Amniotic epithelial cell (primary cell): ENCODE measurements at places on chromosomes 5 and 9.

DNA sequence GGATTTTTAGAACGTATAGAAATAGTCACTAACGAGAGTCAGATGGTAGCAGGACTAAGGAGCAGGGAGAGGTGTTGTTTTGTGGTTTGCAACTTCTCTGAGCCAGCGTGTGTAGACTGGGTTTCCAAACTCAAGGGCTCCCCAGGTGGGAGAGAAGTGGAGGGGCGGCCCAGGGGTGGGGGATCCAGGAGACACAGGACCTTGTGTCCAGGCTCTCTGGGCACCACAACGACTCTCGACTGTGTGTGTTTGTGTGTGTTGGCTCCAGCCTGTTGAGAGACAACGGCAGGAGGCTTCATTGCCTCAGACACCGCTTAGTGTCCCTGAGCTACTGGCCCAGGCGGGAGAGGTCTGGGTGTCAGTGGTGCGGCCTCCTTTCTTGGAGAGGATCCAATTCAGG is 934 bp upstream of the FCN1 start:
- DNase-seq, result no peak

DNA sequence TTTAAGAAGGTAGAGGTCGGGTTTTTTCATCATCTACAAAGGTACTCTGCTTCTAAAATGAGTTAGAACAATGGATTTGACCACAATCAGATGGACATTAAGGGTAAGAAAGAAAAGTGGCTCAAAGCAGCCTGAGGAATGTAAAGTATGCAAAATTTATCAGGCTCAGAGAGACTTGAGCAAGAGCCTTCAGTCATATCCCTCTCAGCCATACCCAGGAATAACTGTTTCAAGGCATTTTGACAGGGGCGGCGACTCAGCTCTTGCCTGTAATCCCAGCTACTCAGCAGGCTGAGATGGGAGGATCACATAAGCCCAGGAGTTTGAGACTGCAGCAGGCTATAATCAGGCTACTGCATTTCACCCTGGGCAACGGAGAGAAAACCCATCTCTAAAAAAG is 38.8 kb upstream of the ANXA2R start:
- peak; percentile 95 for DNase-seq

GRCh38 chr5:137566118-137566541 is 67.0 kb upstream of the SPOCK1 start:
- peak; percentile 45 for DNase-seq

GRCh38 chr5:143350751-143351602 is 52.5 kb downstream of the NR3C1 start:
- peak; percentile 89 for DNase-seq

DNA sequence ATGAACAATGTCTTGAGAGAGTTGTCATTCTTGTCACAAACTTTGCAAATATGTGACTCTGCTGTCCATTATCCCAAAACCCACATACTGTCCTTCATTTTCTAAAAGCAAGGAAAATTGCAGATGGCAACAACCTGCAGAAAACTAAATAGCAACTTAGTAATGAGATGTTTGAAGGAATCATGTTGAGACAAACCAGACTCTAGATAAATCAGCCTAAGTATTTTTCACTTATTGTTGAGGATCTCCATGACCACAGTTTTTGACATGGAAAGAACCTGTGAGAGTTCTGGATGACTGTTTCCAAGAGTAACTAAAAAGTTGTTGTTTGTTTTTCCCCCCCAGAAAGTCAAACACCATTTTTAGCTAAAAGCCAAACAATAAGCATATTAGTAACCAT is 535.2 kb upstream of the ZNF608 start:
- DNase-seq, result no peak

DNA sequence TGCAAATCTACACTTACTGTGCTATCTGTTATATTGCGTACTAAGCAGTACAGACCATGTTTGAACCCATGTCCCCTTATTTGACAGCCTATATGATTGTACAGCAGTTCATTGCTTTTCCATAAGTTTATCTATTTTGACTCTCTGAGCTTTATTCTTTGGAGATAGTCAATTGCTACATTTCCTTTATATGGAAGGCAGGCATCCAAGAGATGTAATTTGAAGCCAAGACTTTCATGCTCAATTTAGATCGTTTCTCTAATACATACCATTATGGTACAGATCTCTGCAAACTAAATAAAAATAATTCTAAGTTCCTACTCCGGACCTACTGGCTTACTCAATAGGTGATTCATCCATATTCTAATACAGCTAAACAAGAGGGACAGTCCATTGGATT is 424.8 kb downstream of the TMEM38B start:
- DNase-seq, result no peak

DNA sequence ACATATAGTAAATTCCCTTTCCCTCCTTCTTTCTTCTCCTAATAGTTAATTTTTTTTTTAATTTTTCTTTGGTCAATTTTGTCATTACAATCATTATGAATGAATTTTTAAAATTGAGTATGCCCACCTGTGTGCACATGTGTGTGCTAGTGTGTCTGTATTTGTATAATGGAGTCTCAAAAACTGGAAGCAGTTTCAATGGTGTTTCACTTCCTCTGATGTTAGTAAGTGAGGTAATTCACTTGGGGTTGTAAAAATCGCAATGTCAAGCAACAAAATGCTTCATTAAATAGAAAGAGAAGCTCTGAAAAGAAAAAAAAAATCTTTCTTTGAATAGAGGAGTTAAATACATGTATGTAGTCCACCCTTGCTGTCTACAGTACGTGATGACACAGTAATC is 1467.6 kb upstream of the NUDT12 start:
- no peak for DNase-seq

- DNase-seq, result no peak
These were observed 20.6 kb downstream of the DYNC2I2 start for GRCh38 chr9:128636024-128636390.

DNA sequence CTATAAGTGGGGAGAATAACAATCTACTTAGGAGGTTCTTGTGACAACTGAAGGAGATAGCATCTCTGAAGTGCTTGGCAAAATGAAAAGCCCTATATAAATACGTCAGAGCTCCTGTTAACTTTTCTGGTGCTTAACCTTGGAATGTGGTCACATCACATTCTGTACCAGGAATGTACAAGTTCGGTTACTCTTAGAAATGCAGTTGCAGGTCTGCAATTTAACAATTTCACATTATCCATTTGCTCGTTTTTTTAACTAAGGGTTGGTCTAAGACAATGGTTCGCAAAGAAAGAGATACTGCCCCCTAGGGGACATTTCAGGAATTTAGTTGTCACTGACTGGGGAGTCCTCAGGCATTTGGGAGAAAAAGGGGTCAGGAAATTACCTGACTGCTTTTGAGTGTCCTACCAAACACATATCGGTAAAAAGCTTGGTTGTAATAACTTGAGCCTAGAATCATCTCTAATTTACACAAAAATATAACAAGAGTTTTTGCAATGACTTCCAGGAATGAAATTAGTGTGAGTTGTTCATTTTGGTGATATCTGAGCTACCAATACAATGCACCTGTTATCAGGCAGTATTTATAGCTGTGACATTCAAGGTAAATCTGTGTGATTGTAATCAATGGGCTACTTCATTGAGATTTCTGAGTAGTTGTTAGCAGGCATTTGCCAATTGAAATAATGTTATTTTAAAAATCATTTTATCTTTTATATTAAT is 5.4 kb upstream of the HBEGF start:
- DNase-seq, result peak; percentile 61

GRCh38 chr5:65105301-65105700 is 336.6 kb downstream of the CWC27 start:
- DNase-seq, result no peak

DNA sequence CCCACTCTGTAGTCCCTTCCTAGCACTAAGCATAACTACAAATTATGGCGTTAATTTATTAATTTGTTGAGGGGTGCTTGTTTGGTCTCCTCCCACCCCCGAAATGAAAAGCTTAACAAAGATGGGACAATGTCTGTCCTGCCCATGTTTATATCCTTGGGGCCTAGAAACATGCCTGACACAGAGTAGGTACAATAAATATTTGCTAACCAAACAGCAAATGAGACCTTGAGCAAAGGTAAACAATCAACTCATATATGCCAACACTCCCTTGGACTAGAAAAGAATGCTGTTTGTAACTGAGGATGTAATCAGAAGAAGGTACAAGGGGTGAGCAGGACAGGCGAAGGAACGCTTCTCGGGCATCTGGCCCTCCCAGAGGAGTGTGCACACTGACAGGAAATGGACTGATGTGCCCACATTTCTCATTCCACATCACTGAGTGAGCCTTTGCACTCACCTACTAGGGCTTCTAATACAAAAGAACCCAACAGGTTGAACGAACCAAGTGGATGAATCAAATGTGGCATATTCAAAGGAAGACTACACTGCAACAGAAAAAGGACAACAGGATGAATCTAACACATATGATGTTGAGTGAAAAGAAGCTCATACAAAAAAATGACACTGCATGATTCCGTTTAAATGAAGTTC is 66.8 kb downstream of the MED27 start:
- DNase-seq, result no peak

GRCh38 chr5:92890841-92891244 is 690.2 kb downstream of the NR2F1-AS1 start:
- peak; percentile 60 for DNase-seq

DNA sequence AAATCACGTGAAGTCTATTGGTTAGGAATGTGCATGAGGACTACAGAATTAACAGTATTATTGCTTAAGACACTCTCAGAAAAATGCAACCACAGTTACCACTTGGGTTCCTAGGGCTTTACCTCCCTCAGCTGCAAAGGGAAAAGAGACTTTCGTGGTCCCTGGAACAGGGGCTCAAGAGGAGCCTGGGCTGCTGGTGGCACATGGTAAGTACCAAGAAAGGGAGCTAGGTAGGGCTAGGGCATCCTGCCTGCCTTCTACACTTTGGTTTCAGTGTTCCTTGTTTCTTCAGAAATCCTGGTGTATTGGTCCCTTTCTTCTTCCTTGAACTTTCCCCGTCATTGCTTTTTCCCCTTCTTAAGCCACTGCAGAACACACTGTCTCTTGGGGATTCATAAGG is 7.3 kb upstream of the VCAN start:
- DNase-seq, result no peak

DNA sequence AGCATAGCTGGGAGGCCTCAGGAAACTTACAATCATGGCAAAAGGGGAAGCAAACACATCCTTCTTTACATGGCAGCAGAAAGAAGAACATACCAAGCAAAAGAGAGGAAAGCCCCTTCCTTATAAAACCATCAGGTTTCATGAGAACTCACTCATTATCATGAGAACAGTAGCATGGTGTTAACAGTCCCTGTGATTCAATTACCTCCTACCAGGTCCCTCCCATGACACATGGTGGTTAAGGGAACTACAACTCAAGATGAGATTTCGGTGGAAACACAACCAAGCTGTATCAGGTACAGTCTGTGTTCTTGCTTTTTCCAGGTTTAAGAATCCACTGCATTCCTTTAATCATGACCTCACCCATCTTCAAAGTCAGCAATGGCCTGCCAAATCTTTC is 514.2 kb downstream of the KCTD16 start:
- no peak for DNase-seq

DNA sequence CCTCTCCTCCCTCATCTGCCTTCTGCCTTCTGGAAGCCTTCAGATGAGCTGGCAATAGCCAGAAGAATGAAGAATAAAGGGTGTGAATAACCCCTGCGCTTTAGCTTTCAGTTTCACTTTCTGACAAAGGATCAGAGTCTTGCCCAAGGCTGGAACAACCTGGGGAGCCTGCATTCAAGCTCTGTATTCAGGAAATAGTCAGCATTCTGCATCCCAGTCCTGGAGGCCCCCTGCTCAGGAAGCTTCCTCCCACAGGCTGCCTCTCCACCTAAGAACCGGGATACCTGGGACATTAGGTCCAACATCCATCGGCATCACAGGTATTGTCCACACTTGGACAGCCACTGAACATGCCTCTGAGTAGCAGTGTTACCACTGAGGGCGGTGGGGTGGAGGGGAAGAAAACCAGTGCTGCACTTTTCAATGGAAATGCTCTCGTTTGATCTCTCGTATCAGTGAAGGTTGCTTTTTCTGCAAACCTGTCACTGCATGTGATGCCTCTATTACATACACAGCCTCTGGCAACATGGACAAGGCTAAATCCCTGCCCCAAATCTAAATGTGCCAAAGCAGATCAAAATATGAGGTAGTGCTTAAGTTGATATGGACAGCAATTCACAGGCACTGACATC is 39.8 kb upstream of the ACO1 start:
- DNase-seq, result peak; percentile 29

GRCh38 chr9:27129221-27129620 is 20.2 kb downstream of the TEK start:
- DNase-seq, result no peak

DNA sequence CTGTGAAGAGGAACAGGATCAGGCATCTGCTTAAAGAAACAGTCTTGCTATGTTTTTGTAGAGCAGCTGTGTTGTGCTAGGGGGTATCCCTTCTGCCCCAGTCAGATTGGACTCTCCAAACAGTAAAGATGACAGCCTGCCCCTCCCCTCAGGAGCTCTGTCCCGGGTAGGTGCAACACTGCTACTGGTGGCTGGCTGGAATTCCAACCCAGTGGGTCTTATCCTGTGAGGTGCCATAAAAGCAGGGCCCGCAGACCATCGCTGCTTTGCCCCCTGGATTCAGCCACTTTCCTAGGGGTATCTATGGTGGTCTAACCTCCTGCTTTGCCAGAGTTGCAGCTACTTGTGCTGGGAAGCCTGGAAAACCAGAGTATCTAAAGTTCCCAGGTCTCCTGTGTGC is 114.6 kb upstream of the PPP1R2B start:
- no peak for DNase-seq

DNA sequence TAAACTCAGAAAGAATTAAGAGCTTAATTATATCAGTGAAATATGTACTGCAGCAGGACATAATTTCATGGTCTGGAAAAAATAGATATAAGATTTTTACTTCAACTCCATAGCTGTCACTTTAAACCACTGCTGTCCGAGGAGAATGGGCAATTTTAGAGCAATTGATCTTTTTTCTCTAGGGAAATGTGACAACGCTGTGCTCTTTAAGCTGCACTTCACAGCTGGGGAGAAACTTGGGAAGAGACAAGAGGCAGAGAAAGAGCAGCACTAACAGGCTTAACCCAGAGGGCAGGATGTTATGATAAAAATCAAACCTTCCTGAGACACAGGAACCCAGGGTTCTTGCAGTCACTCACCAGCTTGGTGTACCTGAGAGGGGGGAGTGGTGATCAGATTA is 92.0 kb downstream of the SPOCK1 start:
- no peak for DNase-seq

DNA sequence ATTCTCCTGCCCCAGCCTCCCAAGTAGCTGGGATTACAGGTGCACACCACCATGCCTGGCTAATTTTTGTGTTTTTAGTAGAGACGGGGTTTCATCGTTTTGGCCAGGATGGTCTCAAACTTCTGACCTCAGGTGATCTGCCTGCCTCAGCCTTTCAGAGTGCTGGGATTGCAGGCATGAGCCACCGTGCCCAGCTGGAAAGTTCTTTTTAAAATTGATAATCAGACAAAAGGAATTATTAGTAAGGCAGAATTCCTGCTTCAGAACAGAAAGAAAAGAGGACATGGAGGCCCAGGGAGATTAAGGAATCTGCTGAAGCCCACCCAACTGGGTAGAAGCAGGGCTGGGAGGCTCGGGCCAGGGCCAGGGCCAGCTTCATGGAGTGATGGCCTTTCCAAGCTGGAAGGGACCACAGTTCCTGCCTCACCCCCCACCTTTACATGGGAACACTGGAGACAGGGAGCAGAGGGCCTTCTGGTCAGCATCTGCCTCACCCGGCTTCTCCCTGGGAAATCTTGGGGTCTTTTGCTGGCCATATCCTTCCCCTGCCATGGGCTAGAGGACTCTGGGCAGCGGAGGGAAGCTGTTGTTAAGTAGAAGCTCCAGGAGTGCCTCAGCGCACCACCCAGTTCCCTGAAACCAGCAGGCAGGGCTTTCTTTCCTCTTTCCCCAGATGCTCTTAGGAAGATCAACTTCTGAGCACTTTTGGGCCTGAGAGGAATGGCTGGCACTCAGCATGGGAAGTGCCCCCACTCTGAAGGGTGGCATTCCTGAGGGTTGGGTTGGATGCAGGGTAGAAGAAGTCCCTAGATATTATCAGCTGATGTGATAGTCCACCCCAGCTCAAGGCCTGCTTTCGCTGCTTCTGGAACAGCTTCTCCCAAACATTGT is 70.1 kb downstream of the RGS3 start:
- no peak for DNase-seq
